NCI-H1436 treated with DMSO at 0.1 percent for 48 hours (cell line): ENCODE measurements at places on chromosomes 7 and 10.

GRCh38 chr10:24951201-24952142 is 934 bp downstream of the PRTFDC1 start:
- peak; percentile 45 for DNase-seq

- no peak for DNase-seq
Observed at GRCh38 chr7:9657257-9657656, 1223.8 kb downstream of the NXPH1 start.

GRCh38 chr7:116169060-116169459 is 41.3 kb upstream of the TES start:
- DNase-seq: no peak

DNA sequence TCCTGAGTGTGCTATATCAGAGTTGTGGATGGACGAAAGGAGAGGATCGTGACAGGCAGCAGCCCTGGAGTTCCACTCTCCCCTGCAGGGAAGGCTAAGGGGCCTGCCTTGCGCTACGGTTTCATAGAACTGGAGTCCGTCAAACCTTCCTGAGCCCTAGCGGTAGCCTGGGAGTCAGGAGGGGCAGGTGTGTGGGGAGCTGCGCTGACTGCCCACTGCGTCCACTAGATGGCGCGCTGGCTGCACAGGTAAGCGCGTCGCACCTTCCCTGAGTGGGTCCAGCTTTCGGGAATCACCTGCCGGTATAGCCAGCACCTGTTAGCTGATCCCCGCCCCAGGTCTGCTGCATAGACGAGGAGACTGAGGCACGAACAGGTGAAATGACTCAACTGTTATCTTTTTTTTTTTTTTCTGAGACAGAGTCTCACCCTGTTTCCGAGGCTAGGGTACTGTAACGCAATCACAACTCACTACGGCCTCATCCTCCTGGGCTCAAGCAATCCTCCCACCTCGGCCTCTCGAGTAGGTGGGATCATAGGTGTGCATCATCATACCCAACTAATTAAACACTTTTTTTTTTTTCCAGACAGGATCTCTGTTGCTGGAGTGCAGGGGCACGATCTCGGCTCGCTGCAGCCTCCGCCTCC is 20.2 kb upstream of the BAIAP2L1 start:
- no peak for DNase-seq

GRCh38 chr7:155510975-155511701 is 35.2 kb downstream of the CNPY1 start:
- no peak for DNase-seq

DNA sequence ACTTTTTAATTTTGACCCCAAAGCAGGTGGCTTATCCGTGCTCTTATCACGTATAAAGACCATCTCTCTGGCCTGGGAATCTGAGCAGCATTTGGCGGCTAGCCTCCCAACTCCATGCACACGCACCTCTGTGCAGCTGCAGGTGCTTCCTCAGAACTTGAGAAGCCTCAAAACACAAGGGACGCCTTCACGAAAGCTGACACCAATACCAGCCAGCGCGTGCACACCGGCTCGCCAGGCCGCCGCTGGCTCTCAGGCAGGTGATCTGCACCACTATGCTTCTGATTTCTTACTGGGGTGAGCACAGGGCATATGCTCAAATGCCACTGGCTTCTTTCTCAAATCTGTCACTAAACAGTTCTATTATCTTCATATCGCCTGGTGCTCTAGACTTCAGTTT is 145.0 kb downstream of the PARD3 start:
- DNase-seq: peak; percentile 73

- DNase-seq: no peak
Observed at GRCh38 chr7:16320099-16320660, 101.2 kb downstream of the CRPPA start.

GRCh38 chr7:137469191-137469811 is 125.8 kb upstream of the PTN start:
- DNase-seq: no peak

DNA sequence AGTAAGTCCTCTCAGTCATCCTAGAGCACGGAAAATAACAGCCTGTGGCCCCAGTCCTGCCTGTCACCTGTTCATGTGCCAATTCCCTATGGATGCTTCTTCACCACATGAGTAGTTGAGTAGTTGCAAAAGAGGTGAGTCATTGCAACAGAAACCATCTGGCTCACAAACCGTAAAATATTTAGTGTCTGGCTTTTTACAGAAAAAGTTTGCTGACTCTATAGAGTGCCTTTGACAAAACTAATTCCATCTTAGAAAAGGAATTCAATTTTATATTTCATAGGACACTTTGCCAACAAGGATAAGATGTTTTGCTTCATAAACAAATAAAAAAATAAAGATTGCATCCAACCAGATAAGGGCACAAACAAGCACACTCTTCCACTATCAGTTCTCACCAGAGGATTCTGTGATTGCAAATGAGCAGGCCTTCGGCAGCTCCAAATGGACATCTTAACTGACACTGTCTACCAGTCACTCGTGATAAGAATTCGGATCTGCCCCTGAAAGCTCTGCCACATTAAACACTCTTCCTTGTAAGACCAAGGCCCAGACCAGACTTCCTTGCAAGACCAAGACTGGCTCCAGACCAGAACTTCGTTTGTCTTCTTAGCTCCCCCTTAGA is 242.7 kb upstream of the SEMA3C start:
- peak; percentile 72 for DNase-seq

DNA sequence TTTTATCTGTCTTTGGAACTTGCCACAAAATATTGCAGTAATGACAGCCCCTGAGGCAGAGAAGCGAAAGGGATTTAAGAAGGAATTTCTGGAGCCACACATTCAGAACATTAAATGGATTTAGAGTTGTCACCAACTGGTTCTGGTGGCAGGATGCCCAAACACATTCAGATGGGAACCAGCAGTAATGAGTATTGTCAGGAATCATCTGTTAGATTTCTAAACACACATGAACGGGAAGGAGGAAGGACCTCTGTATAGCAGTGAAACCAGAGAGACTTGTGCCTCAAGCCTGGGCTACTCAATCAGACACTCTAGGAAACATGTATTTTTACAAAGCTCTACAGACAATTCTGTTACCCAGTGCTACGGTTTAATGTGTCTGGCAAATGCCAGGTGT is 103.8 kb upstream of the CCNY start:
- no peak for DNase-seq

GRCh38 chr7:87591211-87591610 is 9.5 kb downstream of the ABCB1 start:
- DNase-seq: no peak

GRCh38 chr7:151744656-151745638 is 132.0 kb downstream of the PRKAG2 start:
- DNase-seq: no peak

DNA sequence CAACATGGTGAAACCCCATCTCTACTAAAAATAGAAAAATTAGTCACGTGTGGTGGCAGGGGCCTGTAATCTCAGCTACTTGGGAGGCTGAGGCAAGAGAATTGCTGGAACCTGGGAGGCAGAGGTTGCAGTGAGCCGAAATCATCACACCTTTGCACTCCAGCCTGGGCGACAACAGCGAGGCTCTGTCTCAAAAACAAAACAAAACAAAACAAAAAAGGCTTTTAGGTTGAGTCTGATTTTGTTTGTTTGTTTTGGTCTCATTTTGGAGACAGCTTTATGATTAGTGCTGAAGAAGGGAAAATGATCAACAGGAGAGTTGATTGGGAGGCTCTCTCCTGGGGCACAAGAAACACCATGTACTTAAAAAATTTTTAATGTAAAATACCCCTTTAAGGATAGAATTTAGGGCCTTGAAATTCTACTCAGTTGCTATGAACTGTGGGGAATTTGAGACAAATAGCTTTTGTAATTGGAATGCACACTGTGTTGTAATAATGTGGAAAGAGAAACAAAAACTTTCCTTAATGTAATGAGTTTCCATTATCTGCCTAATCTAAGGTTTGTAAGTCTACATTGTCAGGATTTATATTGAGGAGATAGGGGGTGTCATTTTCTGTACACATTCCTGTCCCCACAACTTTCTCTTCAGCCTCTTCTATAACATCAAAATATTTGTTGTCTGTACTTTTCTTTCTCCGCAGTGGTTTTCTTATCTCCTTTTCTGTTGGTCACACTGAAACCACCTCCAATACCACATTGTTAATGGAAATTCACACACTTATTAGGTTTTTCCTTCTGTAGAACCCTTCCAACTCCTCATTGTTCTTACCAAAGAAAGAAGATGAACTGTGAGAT is 41.3 kb downstream of the ARID5B start:
- DNase-seq: no peak

- no peak for DNase-seq
Observed at GRCh38 chr7:82266081-82266480, 177.5 kb downstream of the CACNA2D1 start.

DNA sequence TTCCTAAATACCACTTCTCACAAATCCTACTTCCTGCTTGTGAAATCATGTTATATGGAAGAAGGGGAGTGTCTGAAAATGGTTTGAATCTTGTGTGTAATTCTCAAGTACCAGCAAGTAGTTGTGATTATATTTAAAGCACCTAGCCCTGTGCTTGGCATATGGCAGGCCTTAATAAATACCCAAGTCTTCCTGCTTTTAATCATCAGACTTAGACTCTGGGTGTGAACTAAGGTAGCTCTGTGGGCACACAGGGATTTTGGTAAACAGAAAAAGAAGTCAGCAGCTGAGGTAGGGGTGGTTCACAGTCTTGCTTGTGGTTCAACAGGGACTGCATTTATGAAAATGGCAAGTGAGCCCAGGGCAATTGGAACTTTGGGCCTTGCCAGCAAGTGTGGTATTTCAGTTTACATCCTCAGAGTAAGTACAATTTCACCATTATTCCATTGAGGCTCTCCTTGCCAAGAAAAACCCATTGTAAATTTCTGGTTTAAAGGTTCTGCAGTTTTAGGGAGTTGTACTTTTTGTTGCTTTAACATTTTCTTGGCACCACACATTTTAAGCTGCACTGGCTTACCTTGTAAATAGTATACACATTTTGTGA is 215.5 kb downstream of the AUTS2 start:
- no peak for DNase-seq

DNA sequence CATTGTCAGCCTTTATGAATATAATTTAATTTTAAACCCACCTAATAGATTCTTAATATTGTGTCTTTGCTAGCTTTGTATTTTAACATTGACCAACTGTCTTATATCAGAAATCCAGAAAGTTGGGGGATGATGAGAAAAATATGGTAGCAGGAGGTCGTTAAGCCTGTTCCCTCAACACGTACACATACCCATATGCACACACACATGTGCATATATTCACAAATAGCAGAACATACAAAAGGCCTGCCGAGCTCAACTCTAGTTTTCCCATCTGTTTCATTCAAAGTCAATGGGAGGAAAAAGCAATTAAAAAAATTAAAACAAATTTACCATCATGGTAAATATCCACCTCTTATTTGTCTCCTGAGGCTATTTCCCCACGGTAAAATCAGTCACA is 25.9 kb upstream of the PTPRZ1 start:
- DNase-seq: no peak

DNA sequence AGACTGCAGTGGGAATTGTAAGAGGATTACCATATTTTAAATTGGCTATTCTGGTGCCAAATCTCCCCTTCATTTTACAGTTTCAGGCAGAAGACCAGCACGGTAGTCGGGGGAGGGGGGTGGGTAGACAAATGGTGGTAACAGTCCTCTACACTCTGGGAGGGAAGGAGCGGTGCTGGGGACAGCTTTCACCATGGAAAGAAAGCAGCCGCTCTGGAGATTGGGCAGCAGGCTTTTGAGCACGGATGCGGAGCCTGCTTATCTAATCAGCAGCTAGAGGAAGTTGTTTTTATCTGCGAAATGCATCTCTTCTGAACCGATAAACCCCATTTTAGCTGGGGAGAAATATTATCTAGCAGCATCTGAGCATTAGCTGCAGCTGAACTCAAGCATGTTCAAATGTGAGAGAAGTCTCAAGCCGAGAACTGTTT is 28.7 kb downstream of the IKZF1 start:
- DNase-seq: no peak
